ENCODE measurements at places on chromosomes 6 and 20.
A peak's percentile ranks its signal among the peaks of the same experiment; 100 is the strongest.

- DNase-seq, result peak; percentile 68
These were observed 1.1 kb downstream of the ABRACL start for GRCh38 chr6:139029470-139030227.

DNA sequence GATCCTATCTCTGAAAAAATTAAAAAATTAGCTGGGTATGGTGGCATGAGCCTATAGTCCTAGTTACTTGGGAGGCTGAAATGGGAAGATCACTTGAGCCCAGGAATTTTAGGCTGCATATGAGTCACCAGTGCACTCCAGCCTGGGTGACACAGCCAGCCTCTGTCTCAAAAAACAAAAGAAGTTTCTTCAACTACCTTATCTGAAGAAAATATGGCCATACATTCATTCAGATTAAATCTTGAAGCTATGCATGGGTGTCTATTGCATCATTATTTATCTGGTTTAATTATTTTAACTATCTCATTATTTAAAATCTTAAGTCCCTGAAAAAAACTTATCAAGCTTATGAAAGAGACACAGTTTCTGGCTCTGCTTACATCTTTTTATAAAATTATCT lies 204.1 kb downstream of the SIM1 start:
- DNase-seq, result no peak

DNA sequence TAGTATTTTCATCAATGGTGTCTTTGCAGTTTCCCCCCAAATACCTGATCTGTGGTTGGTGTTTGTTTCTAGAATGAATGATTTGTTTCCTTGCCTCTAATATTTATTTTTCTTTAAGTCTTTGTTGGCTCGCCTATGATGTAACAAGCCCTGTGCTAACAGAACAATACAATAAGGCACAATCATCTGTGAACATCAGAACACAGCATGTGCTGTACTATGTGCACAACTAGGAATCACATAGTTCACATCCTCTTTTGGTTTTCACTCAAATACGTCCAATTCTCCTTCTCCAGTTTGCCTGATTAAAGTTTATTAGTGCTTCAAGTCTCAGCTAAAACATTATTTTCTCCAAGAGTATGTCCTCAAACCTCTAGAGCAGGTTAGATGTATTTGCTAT lies 613.1 kb downstream of the EPHA7 start:
- no peak for DNase-seq

DNA sequence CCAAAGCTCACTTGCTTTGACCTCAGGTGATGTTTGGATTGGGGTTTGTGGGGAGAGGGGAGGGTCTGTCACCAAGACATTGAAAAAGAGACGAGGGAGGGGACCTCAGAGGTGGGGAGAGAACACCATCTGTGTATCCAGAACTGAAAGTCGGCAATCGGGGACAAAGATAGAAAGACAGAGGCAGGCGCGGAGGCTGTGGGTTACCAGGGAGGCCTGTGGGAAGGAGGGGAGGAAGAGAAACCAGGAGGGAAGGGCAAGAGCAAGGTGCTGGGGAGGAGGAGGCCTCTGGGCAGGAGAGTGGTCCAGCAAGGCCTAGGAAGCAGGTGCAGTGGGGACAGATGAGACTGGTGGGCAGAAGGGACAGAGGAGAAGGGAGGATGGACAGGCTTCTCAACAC lies 211.2 kb downstream of the CDC5L start:
- DNase-seq, result no peak

- peak; percentile 37 for DNase-seq
These were observed 12.5 kb downstream of the PTK7 start for GRCh38 chr6:43088654-43089056.

DNA sequence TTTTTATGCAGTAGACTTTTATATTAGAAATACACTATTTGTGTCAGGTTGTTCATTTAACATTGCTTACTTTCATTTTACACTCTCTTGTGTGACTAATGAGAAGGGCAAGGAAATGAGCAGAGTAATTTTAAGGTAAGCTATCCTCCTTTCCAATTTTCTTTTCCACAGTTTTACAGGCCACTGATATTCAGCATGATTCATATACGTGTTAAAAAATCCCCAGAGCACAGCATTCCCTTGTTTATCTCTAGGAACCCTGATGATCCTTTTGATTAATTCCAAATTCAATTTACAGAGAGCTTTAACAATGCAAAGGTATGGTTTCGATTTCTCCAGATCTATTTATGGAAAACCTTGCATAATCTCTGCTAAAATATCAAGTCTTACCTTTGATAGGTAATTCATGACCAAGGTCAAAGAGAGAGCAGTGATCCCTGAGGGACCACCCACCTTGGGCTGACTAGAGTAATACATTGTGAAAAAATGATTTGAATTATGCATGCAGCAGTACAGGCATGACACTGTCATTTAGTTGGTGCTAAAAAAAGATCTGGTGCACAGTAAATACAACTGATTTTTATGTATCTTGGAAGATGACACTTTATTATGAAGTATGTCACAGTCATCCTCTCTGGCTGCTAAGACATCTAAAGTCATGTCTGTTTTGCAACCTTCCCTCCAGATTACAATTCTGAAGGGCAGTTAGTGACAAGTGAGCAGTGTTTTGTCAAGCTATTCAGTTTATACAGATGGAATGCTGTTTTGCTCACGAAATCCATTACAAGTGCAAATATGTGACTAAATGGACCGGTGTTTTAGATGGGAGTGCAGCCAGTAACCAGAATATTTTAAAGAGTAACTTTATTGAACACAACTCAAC lies 736.6 kb downstream of the EPHA7 start:
- DNase-seq, result no peak

DNA sequence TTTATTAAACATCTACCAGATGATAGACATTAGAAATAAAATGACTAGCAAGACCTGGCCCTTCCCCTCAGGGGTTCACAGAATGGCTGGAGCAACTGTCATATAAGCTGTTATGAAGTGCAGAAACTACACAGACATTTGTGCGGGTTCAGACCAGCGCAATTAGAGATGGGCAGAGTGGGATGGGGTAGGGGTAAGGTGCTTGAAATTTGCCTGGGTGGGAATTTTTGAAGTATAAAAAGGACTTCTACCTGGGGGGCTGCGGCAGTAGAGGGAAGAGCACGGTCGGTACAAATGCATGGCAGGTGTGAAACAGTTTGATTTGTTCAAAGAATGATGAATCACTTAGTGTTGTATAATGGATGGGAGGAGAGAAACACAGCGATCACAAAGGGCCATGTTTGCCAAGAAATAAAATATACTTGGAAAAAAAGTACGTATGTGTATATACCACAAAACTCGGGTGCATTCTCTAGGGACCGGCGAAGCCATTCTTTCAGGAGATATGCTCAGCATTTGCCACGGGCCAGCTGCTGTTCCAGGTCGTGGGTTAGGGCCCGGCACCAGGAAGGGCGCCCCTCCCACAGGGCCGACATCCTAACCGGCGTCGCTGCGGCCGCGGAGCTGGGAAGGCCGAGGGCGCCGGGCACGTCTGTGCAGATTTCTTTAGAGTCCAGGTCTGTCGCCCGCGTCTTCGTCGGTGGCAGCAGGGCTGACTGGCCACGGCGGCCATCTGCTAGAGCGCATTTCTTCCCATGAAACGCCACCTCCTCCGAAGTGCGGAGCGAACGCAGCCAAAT lies 809 bp upstream of the NOL7 start:
- DNase-seq, result peak; percentile 24

GRCh38 chr6:31784098-31784925 lies 7.2 kb upstream of the VWA7 start:
- no peak for DNase-seq

- DNase-seq, result no peak
These were observed 83.9 kb downstream of the BANF2 start for GRCh38 chr20:17783671-17784070.

DNA sequence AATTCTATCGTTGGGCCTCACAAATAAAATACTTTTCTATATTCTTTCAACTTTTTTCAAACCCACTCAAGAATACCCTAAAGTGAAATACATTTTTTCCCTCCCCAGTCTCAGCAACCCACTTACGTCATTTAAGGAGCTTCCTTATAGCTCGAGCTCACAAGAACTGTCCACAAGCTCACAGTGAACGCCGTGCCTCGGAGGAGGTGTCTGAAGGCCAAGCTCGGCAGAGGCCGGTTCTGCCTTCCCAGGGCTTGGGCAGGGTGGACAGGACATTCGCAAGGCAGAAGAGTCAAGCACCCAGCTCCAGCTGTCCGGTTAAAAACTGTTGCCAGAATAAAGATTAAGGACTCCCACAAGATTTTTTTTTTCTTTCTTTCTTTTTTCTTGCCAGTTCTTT lies 802.3 kb downstream of the QKI start:
- no peak for DNase-seq

DNA sequence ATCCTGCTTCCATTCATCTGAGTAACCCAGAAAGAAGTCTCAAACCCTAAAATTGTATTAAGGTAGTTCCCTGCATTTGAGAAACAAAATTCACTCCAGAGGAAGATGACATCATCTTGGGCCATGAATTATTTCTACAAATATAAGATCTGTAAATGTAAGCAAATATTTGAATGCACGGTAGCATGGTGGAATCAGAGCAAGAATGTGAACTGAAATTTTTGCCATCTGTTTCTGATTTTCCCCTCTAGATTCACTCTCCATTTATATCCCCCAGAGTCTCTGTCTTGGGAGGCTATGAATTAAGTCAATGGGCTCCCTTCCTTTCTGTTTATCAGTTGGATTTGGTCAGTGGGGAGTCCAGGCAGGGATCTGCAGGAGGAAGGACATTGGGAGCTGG lies 5.8 kb upstream of the MAP3K5 start:
- no peak for DNase-seq

DNA sequence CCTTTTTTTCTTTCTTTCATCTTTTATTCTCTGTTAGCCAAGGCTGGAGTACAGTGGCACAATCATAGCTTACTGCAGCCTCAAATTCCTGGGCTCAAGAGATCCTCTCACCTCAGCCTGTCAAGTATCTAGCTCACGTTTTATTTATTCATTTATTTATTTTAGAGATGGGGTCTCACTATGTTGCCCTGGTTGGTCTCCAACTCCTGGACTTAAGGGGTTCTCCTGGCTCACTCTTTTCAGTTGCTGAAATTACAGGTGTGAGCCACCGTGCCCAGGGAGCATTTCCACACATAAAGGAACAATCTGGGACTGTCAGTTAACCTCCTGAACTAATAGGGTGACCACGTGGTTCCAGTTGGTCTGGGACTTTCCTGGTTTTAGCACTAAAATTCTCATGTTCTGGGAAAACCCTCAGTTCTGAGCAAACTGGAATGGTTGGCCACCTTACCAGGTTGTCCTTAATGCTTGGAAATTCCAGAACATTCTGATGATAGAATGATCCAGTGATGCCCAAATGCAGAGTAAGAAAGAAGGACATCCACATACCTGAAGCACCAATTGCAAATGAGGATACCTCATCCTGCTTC lies 105.5 kb upstream of the ZNF217 start:
- no peak for DNase-seq

DNA sequence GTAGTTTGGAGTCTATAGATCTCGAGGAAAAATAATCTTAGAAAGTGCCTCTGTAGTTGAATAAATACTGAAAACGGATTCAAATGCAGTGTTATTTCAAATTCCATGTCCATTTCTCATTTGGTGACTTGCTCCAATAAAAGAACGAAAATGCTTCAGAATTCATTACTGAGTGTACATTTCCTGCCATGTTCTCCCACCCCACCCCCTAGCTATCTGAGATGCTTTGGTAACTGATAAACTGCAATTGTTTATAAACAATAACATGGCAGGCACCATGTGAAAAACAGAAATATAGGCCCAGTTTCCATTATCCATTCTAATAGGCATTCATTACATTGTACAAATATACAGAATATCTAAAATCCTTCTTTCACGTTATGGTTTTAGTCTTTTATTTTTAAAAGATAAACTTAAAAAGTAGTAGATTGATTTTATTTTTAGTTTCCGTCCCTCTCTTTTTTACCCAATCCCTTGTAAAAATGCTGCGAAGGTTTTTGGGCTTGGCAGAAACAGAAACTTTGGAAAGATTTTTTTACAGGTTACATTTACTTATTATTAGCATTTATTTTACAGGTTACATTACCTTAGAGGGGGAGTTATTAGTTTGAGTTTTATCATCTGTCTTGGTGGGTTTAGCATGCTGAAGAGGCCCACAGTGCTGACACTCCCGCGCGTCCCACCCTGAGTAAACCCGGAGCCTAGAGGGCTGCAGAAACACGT lies 1.5 kb downstream of the FAM162B start:
- no peak for DNase-seq

- DNase-seq, result peak; percentile 1
These were observed 245.1 kb downstream of the ERMARD start for GRCh38 chr6:169996378-169997051.

DNA sequence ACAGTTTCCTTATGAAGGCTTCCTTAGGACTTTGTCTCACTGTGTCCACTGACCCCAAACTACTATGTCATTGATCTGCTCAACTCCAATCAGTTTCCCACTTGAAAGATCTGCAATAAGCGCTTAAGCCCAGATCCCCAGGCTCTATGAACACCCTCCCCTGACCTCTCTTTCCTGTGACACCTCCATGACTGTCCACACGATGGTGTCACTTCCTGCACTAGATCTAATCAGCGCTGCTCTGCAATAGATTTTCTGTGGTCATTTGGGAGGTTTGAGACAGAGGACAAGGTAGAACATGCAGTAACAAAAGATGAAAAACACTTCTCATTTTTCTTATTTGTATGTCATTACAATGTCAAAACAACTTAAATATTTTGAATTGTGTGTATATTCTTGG lies 304.6 kb upstream of the AGPAT4 start:
- DNase-seq, result no peak

GRCh38 chr6:24394780-24395437 lies 7.8 kb upstream of the MRS2 start:
- peak; percentile 96 for DNase-seq

DNA sequence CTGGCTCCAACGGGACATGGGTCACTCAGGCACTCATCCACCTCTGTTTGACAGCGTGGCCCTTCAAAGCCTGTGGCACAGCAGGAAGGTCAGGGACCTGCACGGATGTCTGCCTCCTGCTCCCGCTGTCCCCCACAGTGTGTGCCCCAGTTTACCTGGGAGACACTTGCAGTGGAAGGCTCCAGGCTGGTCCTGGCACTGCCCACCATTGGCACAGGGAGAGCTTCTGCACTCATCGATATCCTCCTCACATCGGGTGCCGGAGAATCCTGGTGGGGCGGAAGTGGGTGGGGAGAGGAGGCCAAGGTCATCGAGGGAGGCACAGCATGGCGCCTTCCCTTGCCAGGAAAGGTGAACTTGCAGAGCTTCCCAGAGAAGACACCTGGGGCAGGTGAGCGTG lies 6.9 kb downstream of the NOTCH4 start:
- no peak for DNase-seq

- DNase-seq, result peak; percentile 92
These were observed 672.9 kb upstream of the MARCKS start for GRCh38 chr6:113184291-113184690.

DNA sequence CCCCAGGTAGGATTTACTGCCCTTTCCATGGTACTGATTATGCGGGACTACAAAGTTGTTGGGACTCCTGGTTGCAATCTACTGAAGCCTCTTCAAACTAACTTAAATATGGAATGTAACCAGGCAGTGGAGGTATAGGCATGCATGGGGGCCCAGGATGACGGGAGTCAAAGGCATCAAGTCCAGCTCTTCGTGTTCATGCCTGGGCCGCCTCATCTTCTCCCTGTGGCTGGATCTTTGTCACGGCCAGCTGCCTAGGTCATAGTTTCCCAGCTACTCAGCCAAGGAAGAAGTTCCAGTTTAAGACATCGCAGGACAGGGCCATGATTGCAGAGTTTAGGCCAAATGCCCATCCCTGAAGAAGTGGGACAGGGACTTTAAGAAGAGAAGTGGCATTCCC lies 20.5 kb downstream of the LYRM2 start:
- DNase-seq, result no peak
